ENCODE measurements at places on chromosomes 3 and 15. TPM values are rescaled to one million over a fixed set of nuclear protein-coding genes. Genes with fewer than 3 reads are reported as not detected.

The SLC22A14 gene
- total RNA-seq: 0.66 TPM

The CHRNA3 gene
- not detected for total RNA-seq

The NMNAT3 gene
- total RNA-seq: 0.46 TPM

The CELF6 gene
- 0.23 TPM for total RNA-seq

The ZNF860 gene
- 0.46 TPM for total RNA-seq

The CCR9 gene
- total RNA-seq: not detected

The RTP3 gene
- total RNA-seq: not detected

The MAP1A gene
- 96.1 TPM for total RNA-seq

The EFCC1 gene
- not detected for total RNA-seq

The MESP2 gene
- total RNA-seq: 0.66 TPM

The LIPH gene
- total RNA-seq: 0.43 TPM

The TMEM212 gene
- not detected for total RNA-seq

The LEKR1 gene
- total RNA-seq: 0.20 TPM

The PLA2G4B gene
- 1.2 TPM for total RNA-seq

The ITIH1 gene
- 0.17 TPM for total RNA-seq

The RASGRF1 gene
- total RNA-seq: not detected

The JMJD7 gene
- total RNA-seq: 4.1 TPM

The MOBP gene
- total RNA-seq: not detected

The GABRA5 gene
- not detected for total RNA-seq

The EAF2 gene
- total RNA-seq: 1.9 TPM

The DOCK3 gene
- total RNA-seq: 0.30 TPM

The CYP8B1 gene
- total RNA-seq: not detected

The CPN2 gene
- not detected for total RNA-seq

The ADGRG7 gene
- total RNA-seq: not detected

The SORD gene
- total RNA-seq: 20.3 TPM

The C2CD4B gene
- total RNA-seq: 0.89 TPM

The GP9 gene
- total RNA-seq: not detected

The IFT80 gene
- 37.0 TPM for total RNA-seq

The IQCF5 gene
- total RNA-seq: not detected

The GOLGA6B gene
- not detected for total RNA-seq

The CHRNA5 gene
- 0.78 TPM for total RNA-seq

The CISH gene
- total RNA-seq: 1.0 TPM

The CATSPER2 gene
- 2.0 TPM for total RNA-seq

The PYGO1 gene
- total RNA-seq: 10.1 TPM

The GATM gene
- 0.20 TPM for total RNA-seq

The TMOD2 gene
- total RNA-seq: 8.1 TPM

The OXTR gene
- 30.7 TPM for total RNA-seq

The SATB1 gene
- total RNA-seq: 17.4 TPM

The DUOXA1 gene
- 0.07 TPM for total RNA-seq

The SCG5 gene
- total RNA-seq: 29.6 TPM

The CCDC14 gene
- total RNA-seq: 37.1 TPM

The RBP2 gene
- not detected for total RNA-seq

The GREM1 gene
- total RNA-seq: 166 TPM

The TCAIM gene
- 27.2 TPM for total RNA-seq

The CLRN1 gene
- total RNA-seq: not detected

The FGD5 gene
- total RNA-seq: 0.20 TPM

The ROPN1 gene
- total RNA-seq: not detected

The MRAS gene
- 54.4 TPM for total RNA-seq

The CRYGS gene
- total RNA-seq: 0.89 TPM

The PPIP5K1 gene
- total RNA-seq: 31.9 TPM

The ALDH1A2 gene
- total RNA-seq: 3.8 TPM

The PEX11A gene
- 10.6 TPM for total RNA-seq

The NLGN1 gene
- 2.3 TPM for total RNA-seq
